PC-3 (cell line): ENCODE measurements at places on chromosomes 1 and 21.

DNA sequence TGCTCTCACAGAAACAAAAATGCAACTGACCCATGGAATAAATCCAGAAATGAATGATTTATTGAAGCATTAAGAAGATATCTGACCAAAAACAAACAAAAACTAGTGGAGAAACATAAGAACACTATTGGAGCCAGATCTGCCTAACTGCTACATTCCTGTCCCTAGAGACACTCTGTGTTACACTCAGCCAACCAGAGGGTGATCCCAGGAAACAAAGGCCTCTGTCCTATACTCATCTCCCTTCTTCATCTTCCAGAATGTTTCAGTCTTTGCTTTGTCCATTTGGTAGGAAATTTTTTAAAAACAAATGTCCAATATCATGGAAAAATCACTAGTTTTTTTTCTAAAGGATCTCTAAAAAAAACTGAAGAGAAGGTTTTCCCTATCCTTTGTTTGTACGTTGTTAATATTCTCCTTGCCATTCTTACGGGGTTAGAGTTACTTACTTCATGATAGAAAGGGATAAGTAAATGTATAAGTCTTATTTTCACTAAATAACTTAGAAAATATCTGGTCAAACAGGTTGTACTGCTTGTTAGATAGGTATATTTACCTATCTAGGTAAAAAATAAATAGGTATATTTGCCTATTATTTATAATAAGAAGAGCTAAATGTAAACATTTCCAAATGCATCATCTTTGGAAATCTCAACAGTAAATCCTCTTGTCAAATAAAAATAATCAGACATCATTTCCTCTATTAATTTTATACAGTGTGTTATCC, 59.1 kb downstream of the NME7 start:
- DNase-seq, result peak; percentile 61

- peak; percentile 25 for DNase-seq
These were observed 25.6 kb downstream of the SLC22A15 start for GRCh38 chr1:116001739-116002487.

DNA sequence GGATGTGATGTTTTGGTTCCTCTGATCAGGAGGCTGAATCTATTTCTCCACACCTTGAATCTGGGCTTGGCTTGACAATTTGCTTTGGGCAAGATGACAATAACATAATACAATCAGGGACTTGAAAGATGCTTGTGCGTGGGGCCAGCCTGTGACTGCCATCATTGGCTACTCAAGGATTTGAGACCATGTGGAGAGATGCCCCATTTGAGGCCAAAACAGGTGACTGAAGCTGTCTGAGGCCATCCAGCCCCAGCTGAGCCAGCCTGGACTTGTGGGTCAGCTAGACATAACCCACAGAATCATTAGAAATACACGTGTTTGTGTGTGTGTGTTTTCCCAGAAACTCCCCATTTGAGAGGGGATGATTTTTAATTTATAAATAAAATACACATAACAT, 421.5 kb downstream of the PTPRU start:
- DNase-seq, result no peak

GRCh38 chr1:194548071-194548470, 1361.7 kb upstream of the B3GALT2 start:
- DNase-seq, result no peak

GRCh38 chr1:11799099-11799498, 6.7 kb downstream of the MTHFR start:
- DNase-seq, result no peak

- DNase-seq, result no peak
These were observed 173.9 kb downstream of the LTN1 start for GRCh38 chr21:28818663-28819278.

DNA sequence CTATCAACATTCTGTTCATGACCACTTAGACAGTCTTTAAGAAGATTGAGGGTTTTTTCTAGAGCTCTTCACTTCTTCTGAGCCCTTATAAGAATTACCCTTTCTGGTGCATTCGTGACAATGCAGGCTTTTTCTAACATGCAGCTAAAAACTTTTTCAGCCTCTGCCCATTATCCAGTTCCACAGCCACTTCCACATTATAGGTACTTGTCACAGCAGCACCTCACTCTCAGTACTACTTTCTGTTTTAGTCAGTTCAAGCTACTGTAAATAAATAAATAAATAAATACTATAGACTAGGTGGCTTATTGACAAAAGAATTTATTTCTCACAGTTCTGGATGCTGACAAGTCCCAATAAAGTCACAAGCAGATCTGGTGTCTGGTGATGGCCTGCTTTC, 284.4 kb upstream of the PKN2 start:
- DNase-seq, result no peak

DNA sequence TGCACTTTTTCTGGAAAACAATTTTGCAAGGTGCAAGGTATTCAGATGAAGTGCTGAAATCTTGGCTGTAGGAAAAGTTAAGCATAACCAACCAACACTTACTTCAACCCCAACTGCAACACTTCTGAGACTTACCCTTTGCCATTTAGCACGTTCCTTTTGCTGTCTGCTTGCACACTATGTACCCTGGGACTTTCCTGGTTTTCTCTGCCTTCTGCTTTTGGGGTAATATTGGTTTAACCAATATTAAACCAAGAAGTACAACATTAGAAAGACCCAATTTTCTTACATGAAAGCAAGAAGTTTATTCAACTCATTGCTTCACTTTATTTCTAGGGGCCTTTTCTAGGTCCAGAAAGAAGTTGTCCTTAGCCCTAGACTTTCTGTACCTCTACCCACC, 193.0 kb downstream of the HLX start:
- no peak for DNase-seq

GRCh38 chr21:42659416-42660117, 6.1 kb downstream of the PDE9A start:
- no peak for DNase-seq

- no peak for DNase-seq
These were observed 30.1 kb downstream of the PRMT2 start for GRCh38 chr21:46665566-46665965.

GRCh38 chr1:55375617-55376258, 160.6 kb upstream of the USP24 start:
- DNase-seq, result peak; percentile 58

DNA sequence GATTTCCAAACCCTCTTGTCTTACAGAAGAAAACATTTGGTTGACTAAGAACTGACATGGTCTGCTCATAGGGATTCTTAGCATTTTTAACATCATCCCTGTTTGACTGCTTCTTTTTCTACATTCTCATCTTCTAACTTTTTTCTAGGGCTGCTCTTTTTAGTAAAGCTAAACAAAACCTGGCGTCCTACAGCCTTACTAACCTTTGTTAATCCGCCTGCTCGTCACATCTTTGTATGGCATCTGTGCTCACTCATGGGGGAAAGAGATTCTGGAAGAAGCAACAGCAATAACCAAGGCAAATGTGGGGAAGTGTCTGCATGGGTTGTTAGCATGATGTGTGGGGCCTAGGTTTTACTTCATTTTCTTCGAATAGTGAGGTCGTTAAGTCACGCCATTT, 92.0 kb downstream of the KIF1B start:
- no peak for DNase-seq

DNA sequence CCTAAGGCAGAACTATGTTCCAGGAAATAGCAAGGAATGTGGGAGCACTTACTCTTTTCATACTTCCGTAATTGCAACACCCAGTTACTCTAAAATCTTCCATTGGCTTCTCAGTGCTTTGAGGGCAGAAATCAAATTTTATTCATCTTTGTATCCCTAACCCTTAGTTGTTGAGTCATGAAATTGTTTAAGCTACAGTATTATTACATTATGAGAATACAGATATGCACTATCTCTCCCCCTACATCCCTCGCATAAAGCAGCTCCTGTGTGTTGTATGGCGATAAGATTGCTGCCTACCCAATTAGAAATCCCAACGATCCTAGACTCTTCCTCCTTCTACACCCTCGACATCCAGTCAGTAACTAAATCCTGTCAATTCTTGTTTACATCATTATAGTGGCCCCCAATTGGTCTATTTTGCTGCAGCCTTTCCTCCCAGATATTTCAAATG, 2.6 kb downstream of the AIDA start:
- DNase-seq, result no peak

DNA sequence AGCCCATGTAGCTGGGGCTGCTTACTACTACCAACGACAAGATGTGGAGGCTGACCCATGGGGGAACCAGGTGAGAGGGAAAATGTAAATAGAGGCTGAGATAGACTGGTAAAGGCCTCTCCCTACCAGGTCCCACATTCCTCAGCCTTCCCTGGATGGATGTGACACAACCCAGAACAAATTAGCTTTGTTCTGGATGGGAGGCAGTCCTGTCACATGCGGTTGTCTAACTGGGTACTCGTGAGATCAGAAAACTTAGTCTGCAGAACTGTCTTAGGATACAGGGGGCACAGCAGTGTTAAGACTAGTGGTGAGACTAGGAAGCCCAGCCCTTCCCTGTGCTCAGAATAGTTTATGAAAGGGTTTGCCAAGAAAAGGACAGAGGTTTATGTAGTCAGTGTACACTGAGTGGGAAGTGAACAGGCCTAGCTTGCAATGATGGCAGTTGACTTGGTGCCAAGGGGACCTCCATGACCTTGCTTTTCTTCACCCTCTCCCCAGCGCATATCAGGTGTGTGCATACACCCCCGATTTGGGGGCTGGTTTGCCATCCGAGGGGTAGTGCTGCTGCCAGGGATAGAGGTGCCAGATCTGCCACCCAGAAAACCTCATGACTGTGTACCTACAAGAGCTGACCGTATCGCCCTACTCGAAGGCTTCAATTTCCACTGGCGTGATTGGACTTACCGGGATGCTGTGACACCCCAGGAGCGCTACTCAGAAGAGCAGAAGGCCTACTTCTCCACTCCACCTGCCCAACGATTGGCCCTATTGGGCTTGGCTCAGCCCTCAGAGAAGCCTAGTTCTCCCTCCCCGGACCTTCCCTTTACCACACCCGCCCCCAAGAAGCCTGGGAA, 8.4 kb downstream of the MMACHC start:
- DNase-seq, result no peak

DNA sequence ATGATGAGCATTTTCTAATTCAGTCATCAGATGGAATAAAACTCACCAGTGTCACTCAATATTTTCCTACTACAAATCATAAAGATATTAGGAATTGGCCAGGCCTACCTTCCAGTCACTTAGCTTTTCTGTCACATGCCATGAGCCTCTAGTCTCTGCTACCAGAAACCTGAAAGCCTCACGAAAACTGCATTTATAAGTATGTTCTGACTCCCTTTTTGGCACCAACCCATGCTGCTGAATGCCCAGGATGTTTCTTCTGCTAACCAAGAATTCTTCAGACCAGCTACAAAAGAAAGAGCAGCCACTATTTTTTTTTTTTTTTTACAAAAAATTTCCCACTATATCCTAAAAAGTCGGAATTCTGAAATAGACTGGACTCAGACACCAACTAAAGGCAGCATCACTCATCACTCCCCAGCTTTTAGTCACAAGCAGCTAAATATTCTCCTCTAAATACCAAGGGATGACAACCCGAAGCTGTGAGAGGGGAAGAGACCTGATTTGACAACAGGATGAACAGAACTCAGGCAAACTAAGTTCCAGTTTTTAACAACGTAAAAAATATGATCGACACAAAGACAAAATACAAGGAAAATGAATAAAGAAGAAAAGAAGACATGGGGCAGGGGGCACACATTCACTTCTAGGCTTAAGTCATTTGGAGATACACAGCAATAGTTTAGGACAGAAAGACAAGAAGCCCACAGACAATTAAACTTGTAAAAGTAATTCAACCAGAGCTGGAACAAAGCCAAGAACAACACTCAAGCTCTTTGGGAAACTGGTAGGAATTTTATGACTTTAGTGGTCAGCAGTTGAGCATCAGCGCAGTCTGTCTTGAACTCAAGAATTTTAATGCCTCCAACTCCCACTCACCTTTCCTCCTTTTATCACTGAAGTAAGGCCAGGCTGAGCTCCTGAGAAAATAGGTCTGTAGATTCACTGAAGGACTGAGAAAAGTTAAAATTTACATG, 1.7 kb downstream of the DCAF8 start:
- peak; percentile 91 for DNase-seq

- peak; percentile 6 for DNase-seq
These were observed 51.7 kb downstream of the PRAMEF20 start for GRCh38 chr1:13461977-13462376.

GRCh38 chr1:221557013-221557412, 184.9 kb downstream of the DUSP10 start:
- DNase-seq, result peak; percentile 46

DNA sequence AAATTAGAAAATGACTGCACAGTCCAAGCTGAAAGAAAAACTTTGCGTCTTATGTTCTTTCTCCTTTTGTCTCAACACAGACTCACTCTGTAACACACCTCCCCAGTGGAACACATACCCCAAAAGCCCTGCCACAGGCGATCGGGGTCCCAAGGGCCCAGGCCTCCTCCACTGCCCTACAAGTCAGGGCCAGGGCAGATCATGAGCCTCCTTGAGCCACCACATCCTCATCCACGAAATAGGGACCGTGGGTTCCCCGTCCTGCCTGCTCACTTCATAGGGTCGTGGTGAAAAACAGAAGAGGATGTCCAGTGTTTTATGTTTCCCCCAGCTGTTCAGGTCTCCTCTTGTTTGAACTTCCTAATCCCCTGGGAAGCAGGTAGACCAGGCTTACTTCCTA, 116.7 kb downstream of the KCNN3 start:
- DNase-seq, result no peak

DNA sequence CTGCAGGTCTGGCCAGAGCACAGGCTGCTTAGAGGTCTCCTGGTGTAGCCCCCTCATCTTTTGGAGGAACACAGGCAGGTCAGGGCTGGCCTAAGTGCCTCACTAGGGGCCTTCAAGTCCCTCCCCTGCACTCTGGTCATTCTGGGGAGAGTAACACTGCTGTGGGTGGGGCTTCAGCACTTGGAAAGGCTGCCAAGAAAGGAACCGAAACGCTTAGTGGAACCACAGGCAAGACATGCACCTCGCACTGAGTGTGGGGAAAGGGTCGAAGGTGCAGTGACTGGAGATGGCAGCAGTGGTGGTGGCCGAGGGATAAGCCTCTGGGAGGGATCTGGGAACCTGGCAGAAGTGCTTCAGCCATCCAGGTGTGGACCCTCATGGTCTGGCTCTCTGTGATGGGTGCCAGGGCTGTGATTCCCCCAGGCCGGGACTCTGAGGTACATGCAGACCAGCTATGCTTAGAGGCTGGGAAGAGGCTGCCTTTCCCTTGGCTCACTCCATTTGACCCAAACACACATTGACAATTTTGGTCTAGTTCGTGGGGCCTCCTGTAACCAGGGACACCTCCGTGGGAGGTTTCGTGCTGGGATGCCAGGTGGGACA, 182.9 kb upstream of the CSF3R start:
- DNase-seq, result no peak

GRCh38 chr1:240235521-240236288, 144.0 kb downstream of the FMN2 start:
- peak; percentile 75 for DNase-seq

GRCh38 chr1:183945428-183946319, 91.9 kb downstream of the COLGALT2 start:
- peak; percentile 30 for DNase-seq

GRCh38 chr1:217029281-217030157, 306.3 kb upstream of the ESRRG start:
- DNase-seq, result peak; percentile 99
